ENCODE measurements at places on chromosomes 1 and 21.

DNA sequence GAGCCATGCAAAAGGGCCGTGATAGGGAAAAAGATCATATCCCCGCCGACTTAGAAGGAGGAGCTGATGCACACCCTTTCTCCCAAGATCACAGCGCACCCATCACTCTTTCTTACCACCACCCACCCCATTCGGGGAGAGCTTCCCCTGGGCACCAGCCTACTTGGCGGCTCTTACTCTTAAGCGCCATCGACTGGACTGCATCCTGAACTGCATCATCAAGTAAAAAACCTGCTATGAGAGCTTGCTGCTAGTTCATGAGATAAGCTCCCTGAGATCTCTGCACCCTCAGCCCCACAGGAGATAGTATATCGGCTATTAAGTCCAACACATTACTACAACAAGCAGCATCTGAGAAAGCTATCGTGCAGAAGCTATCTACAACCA lies 125.1 kb downstream of the BARHL2 start:
- DNase-seq, result no peak

GRCh38 chr1:234619071-234619480 lies 9.1 kb upstream of the IRF2BP2 start:
- no peak for DNase-seq

GRCh38 chr1:154859151-154859785 lies 10.8 kb downstream of the KCNN3 start:
- no peak for DNase-seq

- no peak for DNase-seq
These were observed 28.3 kb downstream of the SLC19A2 start for GRCh38 chr1:169457443-169457842.

GRCh38 chr1:241627453-241628259 lies 12.5 kb downstream of the CHML start:
- DNase-seq, result no peak

GRCh38 chr1:21783679-21784603 lies 992 bp upstream of the USP48 start:
- no peak for DNase-seq

DNA sequence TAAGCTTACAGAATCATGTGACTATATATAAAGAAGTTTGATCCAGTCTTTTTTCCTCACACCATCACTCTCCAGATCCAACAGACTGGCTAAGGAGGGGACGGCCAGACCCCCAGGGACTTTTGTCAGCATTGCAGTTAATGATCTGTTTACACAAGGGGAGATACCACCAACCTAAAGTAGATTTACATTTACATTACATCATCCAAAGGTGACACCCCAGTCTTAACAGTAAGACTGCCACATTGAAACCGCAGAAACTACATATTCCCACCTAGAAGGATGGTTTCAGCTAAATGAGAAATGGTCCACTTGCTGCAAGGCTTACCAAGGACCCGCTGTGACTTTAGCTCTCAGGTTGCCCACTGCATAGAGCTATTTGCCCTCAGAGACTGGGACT lies 3.4 kb downstream of the RCAN1 start:
- DNase-seq, result no peak

DNA sequence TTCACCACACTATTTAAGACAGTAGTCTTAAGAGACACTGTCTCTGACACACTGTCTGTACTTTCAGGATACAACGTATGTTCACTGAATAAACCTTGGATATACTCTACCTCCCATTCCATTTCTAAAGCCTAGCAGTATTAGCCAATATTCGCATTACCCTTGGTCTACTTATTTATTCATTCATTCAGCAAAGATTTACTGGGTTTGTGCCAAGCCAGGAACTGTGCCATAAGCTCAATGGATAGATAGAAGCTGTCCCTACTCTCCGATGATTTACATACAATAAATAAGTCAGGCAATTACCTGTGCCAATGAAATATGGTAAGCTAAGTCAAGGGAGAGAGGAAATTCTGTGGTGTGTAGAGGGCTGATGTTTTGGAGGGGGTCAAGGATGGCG lies 195.2 kb upstream of the RAB4A start:
- no peak for DNase-seq

- DNase-seq, result no peak
These were observed 85.7 kb downstream of the NENF start for GRCh38 chr1:212518188-212519054.

DNA sequence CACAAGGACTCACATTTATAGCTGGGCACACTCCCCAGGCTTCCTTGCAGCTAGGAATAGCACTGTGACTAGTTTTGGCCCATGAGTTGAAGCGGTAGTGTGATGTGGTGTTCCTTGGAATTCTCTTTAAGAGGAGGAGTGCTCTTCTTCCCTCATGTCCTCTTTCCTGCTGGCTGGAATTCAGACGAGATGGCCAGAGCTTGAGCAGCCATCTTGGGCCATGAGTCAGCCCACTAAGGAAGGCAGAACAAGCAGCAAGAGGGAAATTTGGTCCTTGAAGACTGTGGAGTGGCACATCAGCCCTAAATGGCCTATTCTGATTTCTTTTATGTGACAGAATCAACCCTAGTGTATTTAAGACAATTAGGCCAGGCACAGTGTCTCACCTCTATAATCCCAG lies 20.0 kb downstream of the HTR6 start:
- no peak for DNase-seq

DNA sequence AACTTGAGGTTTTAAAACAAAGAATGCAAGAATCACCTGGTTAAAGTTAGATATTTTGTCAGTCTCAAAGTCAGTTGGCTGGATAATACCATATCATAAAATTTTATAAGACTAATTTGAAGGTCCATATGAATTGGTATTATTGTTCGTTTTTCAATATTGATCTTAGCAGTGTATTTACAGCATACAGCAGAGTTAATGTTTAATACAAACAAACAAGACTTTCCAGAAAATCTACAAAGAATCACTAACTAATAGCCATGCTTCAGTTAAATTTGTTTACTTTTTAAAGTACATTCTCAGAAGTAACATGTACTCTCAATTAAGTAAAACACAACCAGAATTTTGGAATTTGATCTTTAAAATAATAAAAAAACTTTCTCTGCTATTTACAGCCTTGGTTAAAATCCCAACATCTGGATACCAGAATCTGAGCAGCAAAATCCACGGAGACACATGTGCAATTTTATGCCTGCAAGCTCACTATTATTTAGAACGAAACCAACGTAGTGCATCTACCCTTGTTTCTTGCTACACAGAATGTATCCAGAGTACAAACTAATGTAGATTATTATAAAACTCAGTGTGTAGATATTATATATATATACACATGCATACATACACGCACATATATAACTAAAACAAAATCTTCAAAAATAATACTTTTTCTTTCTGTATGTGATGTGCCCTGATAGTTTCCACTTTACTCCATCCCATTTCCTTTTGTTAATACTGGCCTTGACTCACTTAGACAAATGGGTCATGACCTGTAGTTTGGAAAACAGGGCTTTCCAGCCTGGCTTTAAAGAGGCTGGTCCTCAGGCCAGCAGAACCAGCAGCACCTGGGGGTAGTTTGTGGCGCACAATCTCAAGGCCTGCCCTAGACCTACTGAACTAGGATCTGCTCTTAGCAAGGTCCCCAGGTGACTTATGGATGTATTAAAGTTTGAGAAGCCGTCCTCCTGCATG lies 63.6 kb upstream of the ERG start:
- DNase-seq, result no peak

GRCh38 chr1:233935297-233935868 lies 30.9 kb downstream of the SLC35F3 start:
- no peak for DNase-seq

DNA sequence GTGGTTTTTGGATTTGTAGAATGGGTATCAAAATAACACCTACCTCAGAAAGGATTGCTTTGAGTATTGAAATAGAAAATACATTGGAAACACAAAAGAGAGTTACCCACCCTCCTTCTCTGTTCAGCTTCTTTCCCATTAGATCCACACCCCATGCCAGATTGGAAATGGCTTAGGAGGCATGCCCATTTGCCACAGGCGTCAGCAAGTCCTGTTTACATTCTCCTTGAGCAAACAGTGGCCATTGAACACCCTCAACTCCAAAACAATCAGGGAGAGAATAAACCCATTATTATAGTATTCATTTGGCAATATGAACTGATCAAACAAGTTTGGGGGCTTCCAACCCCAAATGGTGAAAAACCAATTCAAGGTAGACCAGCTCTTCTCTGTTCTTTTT lies 2.4 kb downstream of the ELAPOR1 start:
- DNase-seq, result no peak

GRCh38 chr1:112807117-112807516 lies 92.0 kb upstream of the PPM1J start:
- no peak for DNase-seq

DNA sequence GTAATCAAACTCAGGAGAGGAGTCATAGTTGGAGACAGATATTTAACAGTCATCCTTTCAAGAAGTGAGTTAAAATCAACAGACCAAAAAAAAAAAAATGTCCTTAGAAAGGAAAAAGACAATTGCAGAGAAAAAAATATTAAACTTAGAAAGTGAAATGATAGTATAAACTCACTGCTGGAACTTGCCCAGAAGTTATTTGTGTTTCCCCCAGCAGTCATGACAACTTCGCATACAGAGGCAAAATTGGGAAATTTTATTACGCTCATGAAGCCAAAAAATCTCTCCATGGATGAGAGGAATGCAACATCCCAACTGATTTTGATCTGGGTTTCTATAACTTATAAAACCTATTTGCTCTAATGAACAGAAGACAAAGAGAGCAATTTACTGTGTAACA lies 198.2 kb downstream of the LRRC7 start:
- no peak for DNase-seq

- DNase-seq, result no peak
These were observed 8.8 kb upstream of the IFNLR1 start for GRCh38 chr1:24195874-24196273.

GRCh38 chr1:92747735-92748134 lies 37.2 kb downstream of the EVI5 start:
- no peak for DNase-seq

DNA sequence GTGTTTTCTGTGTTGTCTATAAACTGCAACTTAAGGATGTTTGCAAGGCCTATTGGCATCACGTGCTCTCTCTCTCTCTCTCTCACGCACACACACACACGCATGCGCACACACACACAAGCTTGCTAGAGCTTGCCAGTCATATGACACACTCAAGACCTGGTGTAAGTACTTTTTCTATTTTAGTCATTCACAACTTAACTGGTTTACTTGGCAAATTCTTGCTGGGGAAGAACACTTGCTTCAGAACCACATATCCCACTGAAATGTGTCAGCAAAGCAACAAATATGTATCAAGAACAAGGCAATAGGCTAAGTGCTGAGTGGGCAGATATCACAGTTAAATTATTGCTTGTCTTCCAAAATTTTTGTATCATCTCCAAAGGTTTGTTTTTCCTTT lies 107.8 kb downstream of the DISC1 start:
- DNase-seq, result no peak

DNA sequence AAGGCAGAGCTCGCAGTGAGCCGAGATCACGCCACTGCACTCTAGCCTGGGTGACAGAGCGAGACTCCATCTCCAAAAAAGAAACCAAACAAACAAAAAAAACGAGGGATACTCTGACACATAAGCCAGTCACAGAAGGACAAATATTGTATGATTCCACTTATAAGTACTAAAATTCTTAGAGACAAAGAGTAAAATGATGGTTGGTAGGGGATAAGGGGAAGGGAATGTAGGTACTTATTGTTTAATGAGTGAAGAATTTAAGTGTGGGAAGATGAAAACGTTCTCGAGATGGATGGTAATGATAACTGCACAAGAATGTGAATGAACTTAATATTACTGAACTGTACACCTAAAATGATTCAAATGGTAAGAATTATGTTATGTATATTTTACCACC lies 66.7 kb upstream of the GUCA2A start:
- no peak for DNase-seq

DNA sequence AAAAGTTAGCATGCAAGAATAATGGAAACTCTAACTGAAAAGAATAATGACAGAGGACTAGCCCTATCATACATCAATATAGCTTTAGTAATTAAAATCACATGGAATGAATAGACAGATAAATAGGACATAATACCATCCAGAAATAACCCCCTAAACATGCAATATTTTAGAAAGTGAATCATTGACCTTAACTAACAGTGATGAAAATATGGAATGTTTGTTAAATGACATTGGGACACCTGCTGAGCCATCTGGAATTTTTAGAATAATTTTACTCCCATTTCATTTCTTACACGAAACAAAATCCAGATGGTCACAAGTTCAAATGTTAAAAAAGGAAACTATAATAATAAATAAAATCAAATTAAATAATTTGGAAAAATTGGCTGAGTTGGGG lies 53.1 kb upstream of the FMO3 start:
- no peak for DNase-seq

GRCh38 chr1:207954104-207954503 lies 43.2 kb upstream of the CD34 start:
- no peak for DNase-seq

GRCh38 chr1:74467786-74468377 lies 44.5 kb downstream of the LRRC53 start:
- DNase-seq, result no peak

DNA sequence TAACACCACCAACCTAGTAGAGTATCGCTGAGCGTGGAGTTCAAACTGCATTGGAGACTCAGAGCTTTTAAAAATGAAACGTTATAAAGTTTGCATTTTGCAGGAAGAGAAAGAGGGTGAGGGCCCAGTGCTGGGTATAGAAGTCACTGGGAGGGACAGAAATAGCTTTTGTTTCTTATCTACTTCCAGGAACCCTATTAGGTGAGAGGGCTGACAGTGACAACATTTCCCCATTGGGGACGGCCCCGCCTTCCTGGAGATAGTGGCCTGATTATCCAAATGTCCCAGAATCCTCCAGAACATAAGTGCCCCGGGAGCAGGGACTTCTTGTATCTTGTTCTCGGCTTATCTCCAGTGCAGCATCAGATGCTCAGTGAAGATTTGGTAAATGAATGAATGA lies 574.9 kb downstream of the PTPRU start:
- DNase-seq, result no peak

DNA sequence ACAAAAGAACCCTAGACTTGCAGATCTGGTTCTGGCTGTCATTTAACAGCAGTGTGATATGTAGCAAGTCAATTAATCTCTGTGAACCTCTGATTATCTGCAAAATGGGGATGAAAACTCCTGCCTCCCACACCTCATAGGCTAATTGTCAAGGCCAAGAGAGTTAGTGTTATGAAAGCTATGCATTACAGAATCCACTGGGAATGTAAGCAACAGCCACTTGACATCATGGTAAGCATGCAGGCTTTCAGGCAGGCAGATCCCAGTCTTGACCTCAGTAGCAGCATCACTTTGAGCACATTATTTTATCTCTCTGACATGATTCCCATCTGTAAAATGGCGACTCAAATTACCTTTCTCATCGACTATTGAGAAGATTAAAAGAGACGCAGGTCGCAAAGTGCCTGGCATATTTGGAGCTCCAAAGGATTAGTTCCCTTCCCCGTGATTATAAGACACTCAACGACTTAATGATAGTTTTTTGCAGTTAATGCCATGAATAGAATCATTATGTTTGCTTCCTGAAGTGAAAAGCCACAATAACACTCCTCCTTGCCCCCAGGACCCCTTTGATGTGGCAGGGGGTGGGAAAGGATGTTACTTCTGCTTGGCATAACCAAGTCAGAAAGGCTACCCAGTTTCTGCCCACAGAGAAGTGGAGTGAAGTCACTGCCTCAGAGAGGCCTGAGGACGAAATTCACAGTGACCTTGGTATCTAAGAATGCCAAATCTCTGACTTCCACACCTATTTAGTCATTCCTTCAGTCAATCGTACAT lies 273.0 kb upstream of the NFIA start:
- DNase-seq, result no peak

Measured in activated T-helper 1 cell treated with Interleukin-2 at 50 U/mL for 16 hours (primary cell).